HT1080 (cell line): ENCODE measurements at places on chromosomes 2 and 18. TPM values are rescaled to one million over a fixed set of nuclear protein-coding genes. Genes with fewer than 3 reads are reported as not detected.

The RAB6C gene
- total RNA-seq = not detected in 2 replicates

The NYAP2 gene
- total RNA-seq = not detected in 2 replicates

The PAX3 gene
- total RNA-seq = not detected in 2 replicates

The KCNIP3 gene
- total RNA-seq = 0.71 and 1.6 TPM in 2 replicates

The CCL20 gene
- 0.23 and 0.92 TPM in 2 replicates for total RNA-seq

The SP5 gene
- not detected in 2 replicates for total RNA-seq

The DSG1 gene
- not detected in 2 replicates for total RNA-seq

The ANKRD30B gene
- not detected in 2 replicates for total RNA-seq

The CLASP1 gene
- 12.9 and 22.5 TPM in 2 replicates for total RNA-seq

- peak; percentile 33 for DNase-seq
Observed at GRCh38 chr2:64402876-64403275, 51.1 kb upstream of the LGALSL start.

DNA sequence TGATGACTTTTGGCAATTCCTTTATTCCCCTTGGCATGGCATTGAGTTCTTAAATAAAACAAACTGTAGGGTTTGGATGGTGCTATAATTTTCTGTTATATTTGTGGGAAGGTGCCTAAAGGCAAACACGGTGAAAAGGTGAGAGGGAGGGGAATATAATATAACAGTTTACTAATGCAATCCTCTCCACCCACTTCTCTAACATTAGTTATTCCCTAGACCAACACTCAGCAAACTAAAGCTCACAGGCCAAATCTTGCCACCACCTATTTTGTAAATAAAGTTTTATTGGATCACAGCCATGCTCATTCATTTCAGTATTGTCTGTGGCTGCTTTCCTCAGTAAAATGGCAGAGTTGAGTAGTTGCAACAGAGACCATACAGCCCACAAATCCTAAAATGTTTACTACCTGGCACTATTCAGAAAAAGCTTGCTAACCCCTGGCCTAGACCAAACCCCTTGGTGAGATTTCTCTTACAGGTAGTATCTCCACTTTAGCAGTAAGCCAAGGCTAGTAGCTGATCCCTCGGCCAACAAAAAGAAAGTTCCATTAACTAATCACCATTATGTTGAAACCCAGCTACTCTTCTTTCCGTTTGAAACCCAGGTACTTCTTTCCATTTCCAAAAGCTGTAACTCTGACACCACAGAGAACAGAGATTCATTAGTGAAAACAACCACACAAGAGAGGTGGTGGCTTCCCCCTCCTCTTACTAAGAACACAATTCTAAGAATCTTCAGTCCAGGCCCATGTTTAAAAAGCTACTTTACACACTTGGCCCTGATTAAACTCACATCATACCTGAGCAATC is 136.1 kb upstream of the CHAC2 start:
- no peak for DNase-seq

- no peak for DNase-seq
Observed at GRCh38 chr2:125479143-125479636, 1176.8 kb upstream of the GYPC start.

DNA sequence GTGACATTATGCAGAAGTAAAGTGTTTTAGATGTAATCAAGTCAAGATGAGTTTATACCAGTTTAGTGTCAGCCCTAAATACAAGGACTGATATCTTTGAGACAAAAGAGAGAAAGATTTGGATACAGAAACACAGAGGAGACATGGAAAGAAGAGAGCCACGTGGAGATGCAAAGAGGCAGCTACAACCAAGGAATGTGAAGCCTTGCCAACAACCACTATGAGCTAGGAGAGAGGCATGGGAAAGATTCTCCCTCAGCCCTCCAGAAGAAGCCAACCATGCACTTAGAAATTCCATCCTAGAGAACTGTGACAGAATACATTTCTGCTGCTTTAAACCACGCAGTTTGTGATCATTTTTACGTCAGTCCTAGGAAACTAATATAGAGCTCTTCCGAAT is 217.2 kb downstream of the DOK6 start:
- peak; percentile 2 for DNase-seq

- no peak for DNase-seq
Observed at GRCh38 chr18:58392324-58393000, 236.4 kb downstream of the ALPK2 start.

DNA sequence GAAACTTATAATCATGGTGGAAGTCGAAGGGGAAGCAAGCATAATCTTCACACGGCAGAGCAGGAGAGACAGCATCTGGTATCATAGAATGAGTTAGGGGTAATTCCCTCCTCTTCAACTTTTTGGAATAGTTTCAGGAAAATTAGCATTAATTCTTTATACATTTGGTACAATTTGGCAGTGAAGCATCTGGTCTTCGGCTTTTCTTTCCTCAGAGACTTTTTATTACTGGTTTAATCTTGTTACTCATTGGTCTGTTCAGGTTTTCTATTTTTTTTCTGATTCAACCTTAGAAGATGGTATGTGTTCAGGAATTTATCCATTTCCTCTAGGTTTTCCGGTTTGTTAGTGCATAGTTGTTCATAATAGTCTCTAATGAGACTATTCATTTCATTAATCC is 39.7 kb upstream of the ABCA12 start:
- no peak for DNase-seq

DNA sequence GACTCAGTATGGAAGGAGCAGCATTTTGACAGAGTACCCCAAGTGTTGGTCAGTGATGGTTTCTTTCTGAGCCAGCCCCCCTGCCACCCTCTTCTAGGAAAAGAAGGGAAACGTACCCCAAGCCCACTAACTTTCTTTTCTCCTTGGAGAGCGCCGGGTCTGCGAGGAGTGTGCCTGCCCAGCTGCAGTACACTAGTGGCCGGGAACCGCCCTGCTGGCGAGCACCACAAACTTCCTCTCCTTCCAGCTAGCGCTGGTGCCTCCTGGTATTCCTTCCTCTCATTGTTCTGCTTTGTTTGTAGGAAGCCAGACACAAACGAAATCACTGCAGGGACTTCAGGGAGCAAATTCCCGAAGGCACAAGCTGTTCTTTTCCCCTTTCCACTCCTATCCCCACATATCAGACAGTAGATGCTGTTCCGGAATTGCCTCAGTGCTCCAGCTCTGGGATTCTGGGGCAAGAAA is 1.8 kb downstream of the CCDC85A start:
- peak; percentile 42 for DNase-seq

- DNase-seq = no peak
Observed at GRCh38 chr2:98623657-98624056, 15.3 kb downstream of the UNC50 start.

DNA sequence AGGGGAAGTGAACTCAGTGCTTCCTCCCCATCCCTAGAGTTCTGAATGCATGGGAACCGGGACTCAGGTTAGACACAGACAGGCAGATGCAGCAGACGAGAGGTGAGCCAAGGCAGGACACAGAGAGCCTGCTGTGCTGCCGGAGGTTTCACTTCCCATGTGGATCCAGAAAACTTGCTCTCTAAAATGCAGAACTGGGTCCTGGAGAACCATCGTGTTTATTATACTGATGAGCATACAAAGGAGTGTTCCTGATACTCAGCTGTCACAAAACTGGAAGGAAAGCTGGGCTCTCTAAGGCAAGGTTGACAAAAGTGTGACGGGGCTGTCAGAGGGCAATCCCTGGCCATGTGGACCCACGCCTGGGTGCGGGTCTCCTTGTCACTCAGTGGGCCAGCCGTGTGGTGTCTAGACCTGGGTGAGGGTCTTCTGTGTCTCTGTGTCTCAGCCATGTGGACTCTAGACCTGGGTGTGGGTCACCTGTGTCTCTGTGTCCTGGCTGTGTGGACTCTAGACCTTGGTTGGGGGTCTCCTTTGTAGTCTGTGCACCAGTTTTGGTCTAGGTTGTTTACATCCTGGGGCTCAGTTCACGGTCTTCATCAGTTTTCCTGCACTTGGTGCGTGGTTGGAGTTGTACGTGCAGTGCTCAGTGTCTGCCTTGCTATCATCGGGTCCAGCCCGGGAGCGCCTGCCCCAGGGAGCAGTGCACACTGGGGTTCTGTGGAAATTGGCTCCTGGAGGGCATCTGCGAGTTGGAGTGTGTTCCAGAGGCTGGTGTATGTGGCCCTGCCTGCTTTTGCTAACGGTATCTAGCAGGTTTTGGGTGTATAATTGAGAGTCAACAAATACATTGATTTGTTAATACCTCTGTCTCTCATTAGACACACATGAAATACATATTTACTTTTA is 141.1 kb downstream of the ATP9B start:
- DNase-seq = no peak
